ENCODE measurements at places on chromosomes 7 and 10.
A peak's percentile ranks its signal among the peaks of the same experiment; 100 is the strongest.

DNA sequence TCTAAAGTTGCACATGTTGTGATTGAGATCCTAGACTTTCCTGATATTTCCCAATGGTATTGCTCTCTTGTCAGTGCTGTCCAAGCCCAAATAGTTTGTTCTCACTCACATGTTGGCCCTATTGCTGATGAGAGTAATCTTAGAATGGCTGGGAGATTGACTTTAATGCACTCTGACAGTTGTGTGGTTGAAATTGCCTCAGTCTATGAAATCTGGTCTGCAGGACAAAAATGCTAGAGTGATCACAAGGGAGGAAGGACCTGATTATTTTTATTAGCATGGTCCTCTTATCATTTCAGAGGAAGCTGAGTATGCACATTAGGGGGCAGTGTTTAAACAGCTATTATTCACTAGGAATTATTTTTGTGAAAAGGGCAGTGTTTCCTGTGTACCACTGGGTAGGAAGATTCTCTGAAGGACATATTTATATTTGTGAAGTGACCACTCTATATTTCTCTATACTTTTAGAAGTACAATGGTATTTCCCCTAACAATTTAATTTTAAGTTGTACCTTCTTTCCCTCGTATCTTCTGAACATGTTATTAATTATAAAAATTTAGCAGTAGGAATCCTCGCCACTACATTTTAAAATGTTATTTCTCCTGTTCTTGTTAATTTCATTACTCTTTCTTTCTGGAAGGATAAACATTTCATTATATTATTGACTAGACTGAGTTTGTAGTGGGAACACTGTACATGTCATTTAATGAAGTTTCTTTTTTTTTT lies 64.4 kb downstream of the SUGCT start:
- no peak for DNase-seq

- DNase-seq, result no peak
Observed at GRCh38 chr7:6276911-6277408, 4.5 kb upstream of the CYTH3 start.

- DNase-seq, result no peak
Observed at GRCh38 chr10:127157089-127157488, 39.3 kb downstream of the INSYN2A start.

GRCh38 chr10:132611986-132612385 lies 74.4 kb downstream of the INPP5A start:
- no peak for DNase-seq

DNA sequence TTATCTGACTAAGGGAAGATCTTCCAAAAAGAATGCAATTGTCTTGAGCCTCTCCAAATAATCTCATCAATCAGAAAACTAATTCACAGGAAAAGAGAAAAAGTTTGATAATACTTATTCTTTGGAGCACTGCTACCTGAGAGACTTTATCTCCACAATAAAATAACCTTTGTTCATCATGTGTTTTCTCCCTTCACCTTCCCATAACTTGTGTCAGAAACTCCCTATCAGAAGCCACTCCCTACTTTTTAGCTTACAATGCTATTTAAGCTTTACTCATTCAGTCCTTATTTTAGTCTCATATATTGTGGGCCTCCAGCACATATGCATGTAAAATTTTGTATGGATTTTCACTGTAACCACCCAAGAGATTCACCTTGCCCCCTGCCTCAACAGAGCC lies 998 bp downstream of the CYP3A43 start:
- DNase-seq, result no peak

DNA sequence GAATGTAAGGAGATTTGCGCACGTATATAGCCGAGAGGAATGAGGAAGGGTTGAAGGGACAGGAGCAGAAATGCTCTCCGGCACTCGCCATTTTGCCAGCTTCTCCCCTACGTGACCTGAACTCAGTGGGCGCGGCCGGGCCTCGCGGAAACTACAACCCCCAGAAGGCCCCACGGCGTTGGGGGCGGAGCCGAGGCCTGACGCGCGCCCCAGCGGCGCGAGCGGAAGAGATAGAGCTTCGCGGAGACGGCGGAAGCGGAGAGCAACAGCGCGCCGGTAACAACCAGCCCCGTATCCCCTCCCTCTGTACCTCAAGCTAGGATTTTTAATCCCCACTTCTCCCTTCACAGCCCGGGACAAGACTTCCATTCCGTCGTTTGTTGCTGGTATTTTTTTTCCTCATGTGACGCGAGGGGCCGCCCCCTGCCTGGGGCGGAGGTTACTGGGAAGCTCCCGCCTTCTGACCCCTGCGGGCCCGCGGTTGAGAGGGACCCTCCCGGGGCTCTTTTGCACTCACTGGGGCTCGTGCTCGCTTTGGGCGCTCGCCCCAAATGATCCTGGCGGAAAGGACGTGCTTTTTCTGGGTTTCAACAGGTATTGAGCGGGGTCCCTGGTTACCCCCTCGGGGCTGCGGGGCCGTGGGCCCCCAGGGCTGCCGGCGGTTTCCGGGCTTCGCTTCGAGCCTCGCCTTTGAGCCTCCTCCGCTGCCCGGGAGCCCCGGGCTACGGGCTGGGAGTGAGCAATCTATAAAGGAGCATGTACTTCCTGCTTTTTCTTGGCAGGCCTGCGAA lies at the start of gene R3HCC1L:
TSS of gene R3HCC1L (plus strand) at position 227 of the 791 bp plus-strand sequence. CDS start 73,458 bp downstream, outside the sequence.
- DNase-seq, result peak; percentile 96
